Mesendoderm (in vitro differentiated cells): ENCODE measurements at places on chromosomes 7 and 10.

DNA sequence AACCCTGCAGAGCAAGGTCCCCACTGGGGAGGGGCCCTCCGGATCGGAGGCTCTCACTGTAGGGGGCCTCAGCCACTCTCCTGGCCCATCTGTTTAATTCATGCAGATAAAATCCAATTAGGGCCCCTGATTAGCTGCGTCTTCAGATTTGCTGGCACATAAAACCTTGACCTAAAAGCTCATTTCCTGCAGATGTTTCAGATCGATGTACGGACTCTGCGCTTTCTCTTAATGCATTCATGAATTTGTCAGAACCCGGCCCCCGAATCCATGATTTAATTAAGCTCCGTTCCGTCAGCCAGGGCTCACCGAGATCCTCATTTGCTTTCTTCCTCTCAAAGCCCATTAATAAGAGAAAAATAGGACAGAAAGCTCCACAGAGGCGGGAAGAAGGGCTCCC, 40.0 kb upstream of the FOXL3 start:
- no peak for DNase-seq

DNA sequence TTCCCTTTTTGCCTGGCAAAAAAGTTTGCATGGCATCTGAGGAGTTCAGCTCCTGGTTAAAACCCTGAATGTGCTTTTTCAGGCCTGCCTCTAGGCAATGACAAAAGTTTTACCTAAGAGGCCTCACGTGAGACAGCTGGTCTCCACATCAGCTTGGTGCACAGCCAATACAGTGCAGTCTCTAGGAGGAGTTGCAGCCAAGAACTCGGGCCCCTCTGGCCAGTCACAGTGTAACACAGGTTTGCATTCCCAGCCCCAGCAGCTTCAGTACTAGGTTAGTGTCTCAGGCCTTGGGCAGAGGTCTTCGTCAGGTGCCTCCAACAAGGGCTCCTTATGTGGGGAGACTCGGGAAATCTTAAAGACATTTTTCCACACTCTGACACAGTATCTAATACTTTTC, 771.7 kb downstream of the SORCS1 start:
- no peak for DNase-seq

DNA sequence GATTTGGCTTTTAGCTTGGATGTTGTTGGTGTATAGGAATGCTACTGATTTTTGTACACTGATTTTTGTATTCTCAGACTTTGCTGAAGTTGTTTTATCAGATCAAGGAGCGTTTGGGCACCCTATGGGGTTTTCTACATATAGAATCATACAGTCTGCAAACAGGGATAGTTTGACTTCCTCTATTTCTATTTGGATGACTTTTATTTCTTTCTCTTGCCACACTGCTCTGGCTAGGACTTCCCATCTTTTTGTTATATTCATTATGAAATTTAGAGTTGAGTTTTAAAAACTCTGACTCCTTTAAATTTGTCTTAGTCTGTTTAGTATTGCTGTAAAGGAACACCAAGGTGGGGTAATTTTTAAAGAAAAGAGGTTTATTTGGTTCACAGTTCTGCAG, 4.7 kb downstream of the ZNF786 start:
- no peak for DNase-seq

DNA sequence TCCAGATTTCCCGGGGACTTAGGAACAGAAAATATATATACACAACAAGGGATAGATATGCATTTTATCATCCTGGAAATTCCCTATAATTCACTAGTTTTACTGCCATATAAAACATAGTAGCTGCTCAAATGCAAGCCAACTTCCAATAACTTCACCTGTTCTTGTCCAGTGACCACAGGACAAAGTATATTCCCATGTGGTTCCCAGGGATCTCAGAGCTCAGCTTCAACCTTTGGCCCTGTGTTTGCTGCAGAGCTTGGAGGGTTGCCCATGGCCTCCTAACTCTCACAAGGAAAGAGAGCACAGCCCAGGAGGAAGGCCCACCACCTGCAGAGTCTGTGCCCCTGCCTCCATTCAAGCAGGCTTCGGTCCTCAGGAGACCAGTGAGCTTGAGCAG, 4.5 kb upstream of the DRGX start:
- DNase-seq = no peak

GRCh38 chr10:131653554-131654470, 247.0 kb upstream of the PPP2R2D start:
- DNase-seq = no peak

GRCh38 chr10:74145133-74145532, 5.5 kb downstream of the AP3M1 start:
- DNase-seq = no peak
